ENCODE measurements at places on chromosomes 5 and 9.

DNA sequence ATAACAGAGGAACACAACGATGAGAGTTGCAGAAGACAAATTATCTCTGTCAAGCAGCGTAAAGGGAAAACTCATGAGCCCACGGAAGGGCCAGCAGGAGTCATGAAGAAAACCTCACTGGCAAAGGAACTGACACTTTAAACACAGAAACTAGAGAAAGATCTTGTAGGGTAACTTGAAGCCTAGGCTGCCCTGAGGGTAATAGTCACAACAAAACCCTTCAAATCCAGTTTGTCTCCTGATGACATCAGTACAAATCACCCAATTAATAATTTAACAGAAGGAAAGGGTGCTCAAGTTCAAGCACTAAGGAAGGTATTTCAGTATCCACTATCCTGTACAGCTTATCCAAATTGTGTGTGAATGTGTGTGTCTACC is 549.1 kb downstream of the MTRR start:
- no peak for DNase-seq

GRCh38 chr5:61790678-61791077 is 458.6 kb downstream of the ZSWIM6 start:
- DNase-seq: no peak

GRCh38 chr5:171433982-171434676 is 14.7 kb downstream of the FGF18 start:
- no peak for DNase-seq

DNA sequence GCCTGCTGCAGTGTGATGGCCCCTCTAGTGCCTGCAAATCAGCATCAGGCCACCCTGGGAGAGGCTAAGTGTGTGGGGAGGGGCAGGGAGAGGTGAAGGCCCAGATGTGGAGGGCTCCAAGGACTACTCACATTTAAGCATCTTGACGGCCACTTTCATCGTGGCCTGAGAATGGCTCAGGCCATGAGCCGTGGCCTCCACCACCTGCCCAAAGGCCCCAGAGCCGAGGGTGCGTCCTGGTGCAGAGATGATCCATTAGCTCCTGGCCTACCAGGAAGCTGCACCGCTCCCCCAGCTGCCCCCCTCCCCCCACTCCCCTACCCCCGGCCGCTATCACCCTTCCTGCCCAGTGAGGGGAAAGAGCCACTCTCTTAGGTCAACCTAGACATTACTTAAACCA is 31.0 kb downstream of the PDGFRB start:
- no peak for DNase-seq

DNA sequence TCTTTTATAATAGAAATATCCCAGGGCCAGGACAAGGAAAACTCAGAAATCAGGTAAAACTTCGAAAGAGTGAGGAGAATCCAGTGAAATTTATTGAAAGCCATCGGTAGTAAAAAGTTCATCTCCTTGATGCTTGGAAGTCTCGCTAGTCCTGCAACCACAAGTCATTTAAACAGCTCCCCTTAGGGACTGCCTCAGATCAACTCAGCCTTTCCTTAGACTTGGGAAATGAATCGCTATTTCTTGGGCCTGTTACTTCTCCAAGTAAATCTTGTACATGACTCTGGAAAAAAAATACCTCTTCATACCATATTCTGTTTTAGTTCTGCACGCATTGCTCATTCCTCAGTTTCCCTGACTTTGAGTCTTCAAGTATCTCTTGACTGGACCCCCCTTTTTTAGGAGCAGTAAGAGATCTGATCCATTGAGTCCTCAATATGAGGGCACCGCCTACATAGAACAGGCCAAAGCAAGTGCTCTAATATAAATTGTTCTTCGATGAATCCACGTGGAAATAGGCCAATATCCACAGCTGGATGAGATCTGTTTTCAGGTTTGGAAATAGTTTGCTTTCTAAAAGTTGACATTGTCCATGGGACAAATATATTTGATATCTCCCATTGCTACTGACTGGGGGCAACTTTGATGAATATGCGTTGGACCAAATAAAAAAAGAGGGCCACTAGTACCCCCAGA is 114.2 kb downstream of the PRDM6 start:
- no peak for DNase-seq
